H1 (cell line): ENCODE measurements at places on chromosomes 1 and 21. TPM values are rescaled to one million over a fixed set of nuclear protein-coding genes. Genes with fewer than 3 reads are reported as not detected.
A peak's percentile ranks its signal among the peaks of the same experiment; 100 is the strongest.

DNA sequence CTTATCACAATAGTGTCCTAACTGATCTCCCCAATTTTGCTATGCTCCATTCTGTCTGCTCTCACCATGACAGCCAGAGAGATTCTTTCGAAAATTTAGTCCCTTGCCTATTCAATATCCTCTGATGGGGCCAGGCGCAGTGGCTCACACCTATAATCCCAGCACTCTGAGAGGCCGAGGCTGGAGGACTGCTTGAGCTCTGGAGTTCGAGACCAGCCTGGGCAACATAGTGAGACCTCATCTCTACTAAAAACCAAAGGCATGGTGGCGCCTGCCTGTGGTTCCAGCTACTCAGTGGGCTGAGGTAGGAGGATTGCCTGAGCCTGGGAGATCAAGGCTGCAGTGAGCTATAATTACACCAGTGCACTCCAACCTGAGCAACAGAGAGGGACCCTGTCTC lies 16.1 kb upstream of the PDZK1IP1 start:
- peaks cover 17% of the 10 kb centered on the region for H3K4me1 ChIP-seq
- no peak overlapping the region for H3K4me3 ChIP-seq
- H3K27me3 ChIP-seq: peaks cover 30% of the 10 kb centered on the region

Gene RGSL1
- total RNA-seq: not detected in 2 replicates

Gene CD53
- total RNA-seq: 0.55 and 0.56 TPM in 2 replicates

Gene CELF3
- 0.34 and 0.65 TPM in 2 replicates for total RNA-seq

Gene C1orf216
- total RNA-seq: 10.8 and 12.8 TPM in 2 replicates

- H3K27ac ChIP-seq: peak overlapping the region; percentile 95
- H3K36me3 ChIP-seq: peaks cover 8% of the 10 kb centered on the region; the same call in 1 of the 2 replicates
- peaks cover 11% of the 10 kb centered on the region for H3K4me1 ChIP-seq
- DNase-seq: no peak
- no peaks in the 10 kb centered on the region for H3K27me3 ChIP-seq
Measured at GRCh38 chr1:28518000-28518744, 12.3 kb downstream of the RCC1 start.

Gene CLCA1
- total RNA-seq: not detected in 2 replicates

Gene C1QC
- total RNA-seq: not detected in 2 replicates

DNA sequence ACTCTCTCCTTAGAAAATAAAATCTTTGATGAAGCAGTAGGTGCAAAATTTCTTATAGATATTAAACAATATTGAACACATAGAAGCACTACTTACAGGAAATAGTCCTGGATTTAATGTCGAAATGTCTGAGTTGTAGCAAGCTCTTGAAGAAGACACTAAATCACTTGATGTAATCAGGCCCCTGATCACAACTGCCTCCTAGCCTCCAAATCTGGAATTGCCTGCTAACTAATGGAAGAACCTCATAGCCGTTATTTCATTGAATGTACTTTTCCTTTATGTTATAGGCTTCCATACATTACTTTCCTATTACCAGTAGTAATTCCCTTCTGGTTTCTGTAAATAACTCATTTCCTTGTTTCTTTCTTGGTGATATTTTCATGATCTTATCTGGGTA lies 675.7 kb upstream of the CHRM3 start:
- H3K27me3 ChIP-seq: no peaks in the 10 kb centered on the region
- no peak overlapping the region for H3K27ac ChIP-seq
- H3K4me1 ChIP-seq: no peaks in the 10 kb centered on the region
- H3K4me3 ChIP-seq: no peak overlapping the region
- no peaks in the 10 kb centered on the region for H3K36me3 ChIP-seq

DNA sequence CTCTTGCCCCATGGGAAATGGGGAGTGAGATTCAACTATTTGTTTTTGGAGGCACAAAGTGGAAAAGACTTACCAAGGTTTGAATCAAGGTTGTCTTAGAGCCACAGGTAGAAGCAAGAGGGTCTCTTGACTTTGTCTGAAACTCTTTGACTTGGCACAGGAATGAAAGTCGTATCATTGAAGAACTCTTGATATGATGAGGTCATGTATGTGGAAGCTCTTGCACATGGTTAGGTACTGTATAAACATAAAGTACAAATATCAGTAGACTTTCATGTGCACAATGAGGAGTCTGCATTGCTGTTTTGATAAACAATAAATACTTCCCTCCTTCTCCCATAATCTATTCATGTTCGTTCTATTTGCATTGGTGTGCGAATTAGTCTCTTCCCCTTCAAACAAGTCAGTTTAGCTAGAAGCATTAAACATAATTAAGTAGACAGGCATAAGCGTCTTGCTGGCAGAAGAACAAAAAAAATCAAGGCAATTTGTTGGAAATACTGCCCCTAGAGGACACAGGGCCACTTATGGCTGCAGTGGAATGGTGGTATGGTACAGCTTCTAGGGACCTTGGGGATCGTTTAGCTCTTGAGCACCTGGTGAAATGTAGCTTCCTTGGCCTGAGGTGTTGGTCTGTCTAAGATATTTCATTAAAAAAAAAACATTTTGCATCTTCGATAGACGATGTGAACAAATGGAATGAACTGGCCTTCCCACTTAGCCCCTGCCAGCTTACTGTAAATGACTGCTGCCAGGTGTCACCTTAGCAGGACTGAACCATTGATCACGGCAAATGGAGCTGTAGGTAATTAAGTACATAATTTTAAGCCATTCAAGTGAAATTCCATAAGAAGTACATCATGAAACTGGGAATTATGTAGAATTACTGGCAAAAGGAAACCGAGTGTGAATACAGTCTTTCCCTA lies 218.0 kb upstream of the GALNT2 start:
- H3K36me3 ChIP-seq: no peaks in the 10 kb centered on the region
- no peaks in the 10 kb centered on the region for H3K27me3 ChIP-seq
- no peak overlapping the region for H3K4me3 ChIP-seq
- H3K4me1 ChIP-seq: no peaks in the 10 kb centered on the region
- H3K27ac ChIP-seq: no peak overlapping the region

GRCh38 chr1:172269084-172269483 lies 151.4 kb upstream of the C1orf105 start:
- no peak for DNase-seq
- no peaks in the 10 kb centered on the region for H3K36me3 ChIP-seq
- no peak overlapping the region for H3K27ac ChIP-seq
- H3K27me3 ChIP-seq: no peaks in the 10 kb centered on the region

Gene KLHDC8A
- total RNA-seq: 2.5 and 3.4 TPM in 2 replicates

Gene ZBTB8B
- total RNA-seq: 3.5 and 3.7 TPM in 2 replicates

- no peaks in the 10 kb centered on the region for H3K27me3 ChIP-seq
- no peak for DNase-seq
- H3K4me3 ChIP-seq: no peak overlapping the region
- H3K36me3 ChIP-seq: no peaks in the 10 kb centered on the region
Measured at GRCh38 chr1:97094247-97094972, 372.8 kb downstream of the PTBP2 start.

DNA sequence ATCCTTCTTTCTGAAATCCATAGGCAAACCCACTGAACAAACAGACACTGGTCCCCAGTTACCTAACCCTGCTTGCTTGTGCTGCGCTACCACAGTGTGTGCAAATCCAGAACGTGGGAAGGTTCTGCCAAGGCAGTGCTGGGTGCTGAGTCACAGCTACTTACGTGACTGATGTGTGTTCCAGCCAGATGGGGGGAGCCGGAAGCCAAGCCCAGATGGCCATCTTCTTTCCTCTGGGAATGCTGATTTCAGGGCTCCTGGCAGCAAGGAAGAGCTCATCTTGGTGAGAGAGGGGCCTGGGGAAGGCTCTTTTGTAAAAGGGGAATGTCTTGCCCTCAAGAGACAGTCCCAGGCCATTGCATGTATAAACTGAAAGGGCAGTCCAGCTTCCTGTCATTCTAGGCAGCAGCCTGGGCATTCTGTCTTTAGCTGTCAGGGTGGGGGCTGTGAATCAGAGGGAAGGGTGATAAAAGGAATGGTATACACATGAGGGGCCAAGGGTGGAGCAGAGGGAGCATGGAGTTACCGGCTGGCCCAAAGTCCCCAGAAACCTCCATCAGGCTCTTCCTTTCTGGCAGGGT lies 54.1 kb downstream of the CD46 start:
- no peaks in the 10 kb centered on the region for H3K4me1 ChIP-seq
- no peak for DNase-seq
- H3K4me3 ChIP-seq: no peak overlapping the region

GRCh38 chr1:151720554-151720953 lies 768 bp upstream of the RIIAD1 start:
- no peak for DNase-seq
- no peak overlapping the region for H3K27ac ChIP-seq
- no peaks in the 10 kb centered on the region for H3K36me3 ChIP-seq
- peaks cover 2% of the 10 kb centered on the region for H3K4me1 ChIP-seq

Gene GLIS1
- 0.21 and 0.22 TPM in 2 replicates for total RNA-seq

Gene LEMD1
- total RNA-seq: 9.7 and 10.5 TPM in 2 replicates

GRCh38 chr21:23811805-23812204 lies 1795.5 kb downstream of the MRPL39 start:
- no peak overlapping the region for H3K27ac ChIP-seq
- DNase-seq: no peak
- no peaks in the 10 kb centered on the region for H3K27me3 ChIP-seq
- H3K36me3 ChIP-seq: no peaks in the 10 kb centered on the region
- H3K4me3 ChIP-seq: no peak overlapping the region

Gene PTGER3
- 0.82 and 1.2 TPM in 2 replicates for total RNA-seq

GRCh38 chr1:60763741-60764140 lies 318.6 kb upstream of the NFIA start:
- H3K4me1 ChIP-seq: no peaks in the 10 kb centered on the region
- no peaks in the 10 kb centered on the region for H3K27me3 ChIP-seq
- no peak overlapping the region for H3K4me3 ChIP-seq
- no peak for DNase-seq

DNA sequence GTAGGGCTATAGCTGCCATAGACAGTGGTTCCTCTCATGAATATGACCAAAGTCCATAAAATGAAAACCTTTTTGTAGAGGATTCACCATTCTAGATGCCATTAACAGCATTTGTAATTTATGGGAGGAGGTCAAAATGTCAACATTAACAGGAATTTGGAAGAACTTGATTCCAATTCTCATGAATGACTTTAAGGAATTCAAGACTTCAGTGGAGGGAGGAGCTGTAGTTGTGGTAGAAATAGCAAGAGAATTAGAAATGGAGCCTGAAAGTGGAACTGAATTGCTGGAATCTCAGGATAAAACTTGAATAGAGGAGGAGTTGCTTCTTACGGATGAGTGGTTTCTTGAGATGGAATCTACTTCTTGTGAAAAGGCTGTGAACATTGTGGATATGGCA lies 65.4 kb upstream of the ESRRG start:
- no peaks in the 10 kb centered on the region for H3K36me3 ChIP-seq
- H3K27ac ChIP-seq: no peak overlapping the region
- H3K4me3 ChIP-seq: no peak overlapping the region
- no peak for DNase-seq
- no peaks in the 10 kb centered on the region for H3K27me3 ChIP-seq

DNA sequence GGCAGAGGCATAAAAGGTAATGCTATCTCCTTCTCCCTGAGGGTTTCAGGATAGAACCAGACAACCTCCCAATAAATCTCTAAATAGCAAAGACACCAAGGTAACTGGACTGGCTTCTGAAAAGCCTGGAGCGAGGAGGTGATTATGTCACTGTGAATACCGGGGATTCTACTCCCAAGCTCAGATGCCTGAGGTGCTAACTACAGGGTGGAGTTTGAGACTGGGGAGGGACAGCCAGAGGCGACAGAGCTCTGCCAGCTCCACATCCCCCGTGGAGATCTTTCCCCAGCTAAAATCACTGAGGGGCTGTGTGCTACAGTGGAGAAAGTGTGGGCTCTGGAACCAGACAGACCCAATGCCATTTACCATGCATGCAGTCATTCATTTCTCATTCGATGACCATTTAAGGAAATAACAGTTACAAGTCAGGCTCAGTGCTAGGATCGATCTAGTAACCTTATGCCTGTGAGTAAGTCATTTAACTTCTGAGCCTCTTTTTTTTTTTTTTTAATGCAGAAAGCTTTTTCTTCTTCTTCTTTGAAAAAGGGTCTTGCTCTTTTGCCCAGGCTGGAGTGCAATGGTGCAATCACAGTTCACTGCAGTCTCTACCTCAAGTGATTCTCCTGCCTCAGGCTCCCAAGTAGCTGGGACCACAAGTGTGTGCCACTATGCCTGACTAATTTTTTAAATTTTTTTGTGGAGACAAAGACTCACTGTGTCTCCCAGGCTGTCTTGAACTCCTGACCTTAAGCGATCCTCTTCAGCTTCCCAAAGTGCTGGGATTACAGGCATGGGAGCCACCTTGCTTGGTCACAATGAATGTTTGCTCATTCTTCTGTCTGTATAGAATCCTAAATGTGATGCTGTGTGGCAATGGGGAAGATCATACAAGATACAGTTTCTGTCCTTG lies 8.1 kb upstream of the SLC45A3 start:
- H3K4me1 ChIP-seq: peaks cover 7% of the 10 kb centered on the region
- H3K27ac ChIP-seq: no peak overlapping the region
- H3K27me3 ChIP-seq: no peaks in the 10 kb centered on the region
- no peaks in the 10 kb centered on the region for H3K36me3 ChIP-seq
- no peak for DNase-seq

DNA sequence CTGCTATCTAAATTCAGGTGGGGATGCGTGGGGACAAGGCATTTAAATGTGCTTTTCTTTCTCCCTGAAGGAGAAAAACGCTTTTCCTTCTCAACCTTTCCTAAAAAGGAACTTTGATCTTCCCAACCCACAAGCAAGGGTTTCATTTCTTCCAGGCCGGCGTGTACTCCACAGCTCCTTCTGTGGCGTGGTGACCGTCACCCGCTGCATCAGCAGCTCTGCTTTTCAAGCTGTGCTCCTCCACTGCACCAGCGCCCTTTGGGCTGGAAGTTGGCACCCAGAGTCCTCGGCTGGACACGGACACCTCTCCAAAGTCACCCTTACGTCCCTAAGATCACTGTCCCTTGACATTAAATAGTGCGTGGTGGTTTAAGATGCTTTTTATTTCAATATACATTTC lies 54.3 kb downstream of the PEX14 start:
- no peak for DNase-seq
- no peaks in the 10 kb centered on the region for H3K36me3 ChIP-seq
- peak overlapping the region; percentile 50; the same call in 1 of the 2 replicates for H3K4me3 ChIP-seq
- peaks cover 19% of the 10 kb centered on the region for H3K4me1 ChIP-seq

GRCh38 chr1:47478090-47478489 lies 40.2 kb downstream of the FOXD2 start:
- H3K27ac ChIP-seq: no peak overlapping the region
- no peaks in the 10 kb centered on the region for H3K27me3 ChIP-seq
- H3K36me3 ChIP-seq: no peaks in the 10 kb centered on the region
- DNase-seq: no peak
- no peaks in the 10 kb centered on the region for H3K4me1 ChIP-seq

- H3K4me3 ChIP-seq: no peak overlapping the region
- DNase-seq: no peak
- H3K4me1 ChIP-seq: no peaks in the 10 kb centered on the region
- no peak overlapping the region for H3K27ac ChIP-seq
Measured at GRCh38 chr1:101407505-101408211, 170.8 kb downstream of the S1PR1 start.

DNA sequence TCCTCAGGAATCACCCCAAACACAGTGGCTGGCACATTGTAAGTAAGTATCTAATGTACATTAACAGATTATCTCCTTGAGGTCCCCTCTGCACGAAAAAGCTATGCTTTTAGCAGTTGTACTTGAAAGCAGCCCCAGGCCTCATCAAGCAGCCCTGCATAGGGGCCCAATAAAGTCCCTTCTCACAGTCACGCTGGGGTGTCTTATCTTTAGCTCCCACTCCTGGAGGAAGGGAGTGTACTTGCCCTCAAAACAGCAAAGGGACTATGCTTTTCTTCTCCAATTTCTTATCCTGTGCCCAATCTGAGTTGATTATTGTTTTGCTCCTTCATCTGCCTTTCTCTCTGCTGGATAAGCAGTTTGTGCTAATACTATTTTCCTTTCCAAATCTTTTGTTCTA lies 168.8 kb upstream of the PLXNA2 start:
- H3K36me3 ChIP-seq: no peaks in the 10 kb centered on the region
- no peaks in the 10 kb centered on the region for H3K27me3 ChIP-seq
- no peak overlapping the region for H3K4me3 ChIP-seq
- no peak for DNase-seq
- no peaks in the 10 kb centered on the region for H3K4me1 ChIP-seq
